Activated T-helper 1 cell treated with anti-CD3 and anti-CD28 coated beads, Interleukin-2, amount 50 U/mL, for 16 hours (primary cell): ENCODE measurements at places on chromosomes 12 and 14.

DNA sequence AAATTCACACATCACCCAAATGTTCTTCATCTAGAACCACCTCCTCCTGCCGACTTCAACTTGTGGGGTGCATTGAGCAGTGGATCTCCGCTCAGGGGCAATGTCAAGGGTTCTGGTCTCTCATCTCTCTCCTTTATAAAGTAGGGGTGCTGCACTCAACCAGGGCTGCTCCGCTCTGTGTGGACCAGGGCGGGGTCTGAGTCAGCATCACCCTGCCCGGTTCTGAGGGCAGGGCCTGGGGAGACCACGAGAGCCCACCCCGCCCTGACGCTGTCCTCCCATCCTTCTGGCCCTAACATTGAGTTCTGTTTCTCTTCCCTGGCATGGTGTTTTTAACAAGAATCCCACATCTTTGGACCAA is 311.6 kb upstream of the DIO3 start:
- DNase-seq = no peak

- DNase-seq = no peak
Observed at GRCh38 chr14:100972118-100972897, 68.8 kb upstream of the RTL1 start.

- DNase-seq = no peak
Observed at GRCh38 chr12:111316671-111317070, 52.2 kb downstream of the PHETA1 start.

DNA sequence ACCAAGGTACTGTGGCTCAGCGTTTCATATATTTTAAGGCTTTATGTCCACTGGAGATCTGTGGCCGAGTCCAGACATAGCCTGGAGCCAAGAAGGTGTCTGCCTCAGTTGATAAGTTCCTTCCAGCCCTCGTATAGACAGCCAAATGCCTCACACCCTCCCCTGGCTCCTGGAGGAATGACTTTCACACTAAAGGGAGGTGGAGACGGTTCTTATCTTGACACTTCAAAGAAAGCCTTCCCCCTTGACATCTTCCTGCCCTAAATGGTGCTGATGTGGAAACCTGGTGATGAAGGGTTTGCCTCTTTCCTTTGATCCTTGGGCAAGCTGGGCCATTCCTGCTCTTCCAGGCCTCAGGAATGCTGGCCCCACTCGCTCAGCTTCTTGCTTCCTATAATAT is 474.8 kb upstream of the TBX3 start:
- no peak for DNase-seq

- DNase-seq = no peak
Observed at GRCh38 chr12:98977186-98977585, 332.1 kb downstream of the APAF1 start.

GRCh38 chr12:113135178-113136127 is at the start of gene RASAL1:
TSS of gene RASAL1 (minus strand) at chr12:113135761. CDS start at chr12:113135462, 299 bp downstream.
- peak; percentile 58 for DNase-seq

DNA sequence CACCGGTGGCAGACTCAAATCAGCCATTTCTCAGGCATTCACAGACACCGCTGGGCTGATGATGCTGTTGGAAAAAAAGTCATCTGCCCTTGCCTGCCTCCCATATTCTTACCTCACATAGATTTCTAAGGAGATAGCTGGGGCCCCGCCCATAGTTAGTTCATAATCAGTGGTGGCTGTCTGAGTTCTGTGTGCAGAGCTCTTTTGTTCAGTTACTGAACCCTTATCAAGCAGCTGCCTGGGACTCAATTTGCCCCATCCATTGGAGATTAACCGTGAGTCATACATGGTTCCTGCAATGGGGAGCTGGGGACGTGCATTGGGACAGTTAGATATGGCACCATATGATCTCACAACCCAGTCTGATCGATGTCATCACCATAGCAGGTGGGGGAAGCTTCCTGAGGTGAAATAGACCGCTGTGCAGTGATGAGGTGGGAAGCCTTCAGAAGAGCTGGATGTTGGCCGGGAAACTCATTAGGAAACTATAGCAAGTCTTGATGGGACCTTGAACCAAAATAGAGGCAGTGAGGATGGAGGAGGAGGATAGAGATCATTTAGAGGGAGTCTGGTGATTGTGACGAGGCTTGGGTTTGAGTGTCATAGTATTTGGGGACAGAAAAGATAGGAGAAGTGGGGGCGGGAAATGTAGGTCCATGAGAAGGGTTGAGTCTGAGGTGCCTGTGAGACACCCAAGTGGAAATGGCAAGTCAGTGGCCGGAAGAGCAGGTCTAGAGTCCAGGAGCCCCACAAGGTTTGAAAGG is 147.8 kb downstream of the GCH1 start:
- no peak for DNase-seq

DNA sequence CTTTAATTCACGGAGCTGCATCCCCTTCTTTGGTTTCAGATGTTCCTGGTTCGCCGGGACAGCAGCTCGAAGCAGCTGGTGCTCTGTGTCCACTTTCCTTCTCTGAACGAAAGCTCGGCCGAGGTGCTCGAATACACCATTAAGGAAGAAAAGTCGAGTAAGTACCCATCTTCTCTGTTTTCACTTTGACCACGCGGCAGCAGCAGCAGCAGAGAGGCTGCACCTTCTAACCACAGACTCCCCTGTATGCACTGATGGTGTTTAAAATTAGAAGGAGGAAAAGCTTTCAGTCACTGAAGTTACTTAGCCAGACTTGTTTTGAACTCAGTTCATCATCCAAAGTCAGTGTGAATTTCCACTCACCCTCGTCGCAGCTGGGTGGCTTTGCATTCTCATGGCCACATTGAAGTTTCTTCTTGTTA is 63.8 kb downstream of the RIN3 start:
- DNase-seq = no peak

- DNase-seq = no peak
Observed at GRCh38 chr12:68003777-68004176, 14.5 kb downstream of the IFNG-AS1 start.

DNA sequence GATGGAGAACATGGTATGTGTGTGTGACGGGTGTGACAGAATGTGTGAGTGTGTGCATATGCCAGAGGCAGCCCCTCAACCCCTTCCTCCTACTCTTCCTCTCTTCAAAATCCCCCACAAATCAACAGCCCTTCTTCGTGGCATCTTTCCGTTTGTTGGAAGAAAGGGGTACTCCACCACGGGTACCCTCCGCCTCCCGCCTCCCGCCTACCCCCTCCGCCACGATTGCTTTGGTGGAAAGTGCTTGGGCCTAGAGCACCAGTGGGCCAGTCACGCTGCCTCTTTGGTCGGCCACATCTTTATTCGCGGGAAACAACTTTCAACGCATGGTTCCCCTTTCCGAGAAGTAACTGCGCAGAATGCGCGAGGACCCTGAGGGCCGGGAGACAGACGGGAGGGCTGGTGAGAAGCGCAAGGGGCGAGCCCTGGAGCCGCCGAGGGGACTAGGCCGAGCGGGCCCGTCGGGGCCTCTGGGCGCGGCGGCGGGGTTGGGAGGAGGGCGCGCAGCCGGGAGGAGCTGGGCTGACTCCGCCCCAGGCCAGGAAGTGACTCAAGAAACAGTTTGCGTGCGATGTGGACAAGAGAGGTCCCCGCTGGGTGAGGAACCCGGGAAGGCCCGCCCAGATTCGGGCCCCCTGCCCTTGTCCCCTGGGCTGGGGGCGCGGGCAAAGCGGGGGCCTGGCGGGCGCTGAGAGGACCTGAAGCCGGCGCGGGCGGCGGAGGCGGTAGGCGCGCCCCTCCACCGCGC is at the start of the genes CBLN3 and KHNYN:
TSS of gene CBLN3 (minus strand) at position 274 of the 748 bp plus-strand sequence. CDS start 614 bp downstream, outside the sequence.
TSS of gene KHNYN (plus strand) at position 560 of the 748 bp plus-strand sequence. CDS start 777 bp downstream, outside the sequence.
- peak; percentile 82 for DNase-seq

- no peak for DNase-seq
Observed at GRCh38 chr12:7076493-7076892, 15.8 kb downstream of the C1R start.

- DNase-seq = no peak
Observed at GRCh38 chr14:96693987-96694386, 103.2 kb upstream of the VRK1 start.

- DNase-seq = no peak
Observed at GRCh38 chr12:60197589-60197988, 601.8 kb downstream of the SLC16A7 start.

- DNase-seq = peak; percentile 69
Observed at GRCh38 chr12:132444957-132445883, 44.7 kb upstream of the FBRSL1 start.

DNA sequence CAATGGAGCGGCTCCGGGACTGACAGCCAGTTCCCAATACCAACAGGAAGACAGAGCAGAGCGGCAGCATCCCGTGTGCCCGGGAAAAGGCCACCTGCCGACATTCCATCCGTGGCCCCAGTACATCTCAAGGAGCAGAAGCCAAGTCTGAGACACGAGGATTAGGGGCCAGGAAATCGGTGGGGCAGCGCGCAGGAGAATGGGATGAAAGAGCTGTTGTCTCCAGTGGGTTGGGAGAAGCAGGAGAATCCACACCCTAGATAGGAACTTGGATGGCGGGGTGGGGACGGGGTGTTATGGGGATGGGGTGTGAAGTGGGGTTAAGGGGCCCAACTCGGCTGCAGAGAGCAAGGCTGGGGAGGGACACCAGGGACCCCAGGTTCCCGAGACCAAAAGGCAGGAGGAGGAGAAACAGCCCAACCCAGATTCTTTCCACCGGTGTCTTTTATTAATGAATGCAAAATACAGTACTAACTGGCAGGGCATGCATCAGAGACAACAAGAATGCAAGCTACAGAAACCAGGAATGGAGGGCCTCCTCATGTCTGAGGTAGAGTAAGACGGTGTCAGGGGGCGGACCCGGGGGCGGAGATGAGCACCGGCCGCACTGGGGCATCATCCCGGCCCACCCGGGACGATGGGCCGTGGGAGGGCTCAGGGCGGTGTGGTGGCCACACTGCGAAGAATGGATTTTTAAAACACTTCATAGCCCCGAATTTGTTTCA is 50.3 kb downstream of the BEGAIN start:
- no peak for DNase-seq

DNA sequence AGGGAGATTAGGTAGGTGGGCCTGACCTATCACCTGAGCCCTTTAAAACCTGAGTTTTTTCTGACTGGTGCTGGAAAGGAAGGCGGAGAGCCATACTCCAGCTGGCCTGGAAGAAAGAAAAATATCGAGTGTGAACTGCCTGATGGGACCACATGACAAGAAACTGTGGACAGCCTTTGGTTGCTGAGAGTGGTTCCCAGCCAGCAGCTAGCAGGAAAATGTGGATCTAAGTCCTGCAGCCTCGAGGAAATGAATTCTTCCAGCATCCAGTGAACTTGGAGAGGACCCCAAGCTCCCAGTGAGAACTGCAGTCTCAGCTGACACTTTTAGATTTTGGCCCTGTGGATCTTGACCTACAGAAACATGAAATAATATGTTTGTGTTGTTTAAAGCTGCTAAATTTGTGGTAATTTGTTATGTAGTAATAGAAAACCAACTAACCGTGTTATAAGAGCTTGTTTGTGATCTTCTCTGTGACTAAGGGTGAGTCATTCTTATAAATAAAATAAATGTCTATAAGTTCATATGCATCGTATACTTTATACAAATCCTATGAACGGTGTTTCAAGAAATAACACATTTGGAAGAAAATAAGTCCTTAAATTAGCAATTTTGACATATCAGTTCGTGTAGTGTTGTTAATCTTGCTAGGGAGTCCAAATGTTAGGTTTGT is 359.6 kb downstream of the BMP4 start:
- DNase-seq = no peak

GRCh38 chr12:41910578-41911320 is 233.9 kb downstream of the GXYLT1 start:
- no peak for DNase-seq

DNA sequence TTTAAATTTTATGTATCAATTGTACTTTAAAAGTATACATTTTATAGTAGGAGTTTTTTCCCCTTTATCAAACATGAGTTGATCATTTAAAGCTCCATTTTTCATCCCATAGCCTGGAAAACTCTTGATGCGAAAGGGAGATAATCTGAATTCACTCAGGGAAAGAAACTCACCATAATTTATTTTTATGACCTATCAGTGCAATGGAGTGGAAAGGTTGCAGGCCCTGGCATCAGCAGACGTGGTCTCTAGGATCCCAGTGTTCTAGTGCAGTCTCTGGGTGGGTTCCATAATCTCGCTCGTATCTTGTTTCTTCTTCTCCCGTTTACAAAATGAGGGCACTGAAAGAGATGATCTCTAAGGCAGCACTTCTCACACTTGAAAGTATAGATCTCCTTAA is 85.0 kb downstream of the PTGER2 start:
- no peak for DNase-seq

GRCh38 chr14:54291491-54292191 is 105.2 kb upstream of the CDKN3 start:
- DNase-seq = no peak

DNA sequence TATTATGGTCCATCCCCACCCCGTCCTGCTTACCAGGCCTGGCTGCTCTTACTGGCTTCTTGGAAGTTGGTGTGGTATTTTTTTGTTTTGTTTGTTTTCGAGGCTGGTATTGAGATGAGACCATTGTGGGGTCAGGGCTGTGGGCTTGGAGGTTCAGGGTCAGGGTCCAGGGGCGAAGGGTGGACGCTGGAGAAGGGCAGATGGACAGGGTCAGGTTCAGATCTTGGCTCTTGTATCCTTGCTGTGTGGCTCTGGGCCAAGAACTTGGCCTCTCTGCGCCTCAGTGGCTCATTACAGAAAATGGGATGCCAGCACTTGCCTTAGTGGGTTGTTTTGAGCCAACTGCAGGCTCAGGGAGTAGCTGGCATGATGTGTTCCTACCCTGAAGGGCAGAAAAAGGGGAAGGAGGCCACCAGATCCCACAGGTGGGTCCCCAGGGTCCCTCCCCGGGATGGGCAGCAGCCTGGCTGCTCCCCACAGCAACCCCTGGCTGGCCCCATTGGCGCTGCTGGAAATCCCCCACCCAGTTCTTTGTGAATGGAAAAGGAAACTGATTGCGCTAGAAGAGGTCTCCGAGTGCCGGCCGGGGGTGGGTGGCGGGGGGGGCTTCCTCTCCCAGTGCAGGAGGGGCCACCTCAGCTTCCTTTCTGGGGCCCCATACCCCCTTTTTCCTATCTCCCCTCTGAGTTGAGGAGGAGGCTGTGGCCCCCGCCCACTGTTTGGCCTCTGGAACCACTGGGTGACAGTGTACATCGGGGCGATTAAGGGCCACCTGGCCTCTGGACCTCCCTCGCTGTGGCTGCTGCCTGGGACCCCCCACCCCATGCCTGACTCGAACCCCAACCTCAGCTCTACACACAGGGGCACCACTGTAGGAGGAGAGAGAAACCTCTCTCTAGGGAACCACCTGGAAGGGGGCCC is 25.0 kb downstream of the SH2B3 start:
- peak; percentile 67 for DNase-seq

GRCh38 chr12:110791589-110791988 is 48.9 kb upstream of the PPP1CC start:
- no peak for DNase-seq

GRCh38 chr12:82366197-82366596 is 7.9 kb downstream of the METTL25 start:
- DNase-seq = no peak

GRCh38 chr12:124392271-124392666 is 97.4 kb downstream of the RFLNA start:
- DNase-seq = no peak

DNA sequence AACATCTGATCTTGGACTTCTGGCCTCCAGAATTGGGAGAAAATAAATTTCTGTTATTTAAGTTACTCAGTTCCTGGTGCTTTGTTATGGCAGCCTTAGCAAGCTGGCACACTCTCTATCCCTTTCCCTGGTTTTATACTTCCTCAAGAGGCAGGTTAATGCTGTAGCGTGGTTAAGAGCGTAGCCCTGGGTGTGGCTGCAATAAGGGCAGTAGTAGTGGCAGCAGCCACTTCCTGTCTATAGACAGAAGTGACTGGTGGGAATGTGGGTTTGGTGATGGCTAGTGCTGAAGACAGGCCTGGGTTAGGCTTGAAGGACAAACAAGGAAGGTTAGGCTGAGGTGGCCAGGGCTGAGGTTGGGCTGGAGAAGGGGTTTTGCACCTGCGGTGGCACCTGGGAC is 3.6 kb upstream of the LGALS3 start:
- no peak for DNase-seq

- DNase-seq = no peak
Observed at GRCh38 chr14:80426683-80427082, 215.4 kb upstream of the DIO2 start.
